Stimulated activated CD8-positive, alpha-beta memory T cell treated with anti-CD3 and anti-CD28 coated beads, Interleukin-4, amount 100 ng/mL, for 1 hour (primary cell): ENCODE measurements at places on chromosomes 4 and X.

GRCh38 chrX:28884823-28885222 lies 297.6 kb downstream of the IL1RAPL1 start:
- no peak for DNase-seq

GRCh38 chr4:90002441-90003062 lies 107.9 kb downstream of the MMRN1 start:
- no peak for DNase-seq

- DNase-seq, result no peak
Observed at GRCh38 chr4:13733817-13734216, 106.3 kb upstream of the BOD1L1 start.

- no peak for DNase-seq
Observed at GRCh38 chrX:87873347-87873941, 355.8 kb downstream of the KLHL4 start.

- DNase-seq, result peak; percentile 14
Observed at GRCh38 chr4:100095729-100096595, 94.3 kb downstream of the DDIT4L start.

DNA sequence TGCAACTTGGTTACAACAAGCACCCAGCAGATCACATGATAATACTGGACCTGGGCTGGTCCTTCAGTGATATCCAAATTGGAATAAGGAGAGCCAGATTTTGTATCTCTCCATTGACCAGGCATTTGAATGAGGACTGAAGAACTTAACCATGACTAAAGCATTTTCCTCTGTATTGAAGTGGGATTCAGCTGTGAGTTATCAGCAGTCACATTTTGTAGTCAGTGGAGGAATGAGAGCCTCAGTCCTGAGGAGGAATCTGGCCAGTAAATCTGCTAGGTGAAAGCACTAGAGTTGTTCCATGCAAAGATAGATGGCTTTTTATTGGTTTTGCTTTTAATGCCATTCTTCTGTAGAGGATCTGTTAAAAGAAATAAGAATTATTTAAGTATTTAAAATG lies 1506.0 kb downstream of the PCDH7 start:
- no peak for DNase-seq

DNA sequence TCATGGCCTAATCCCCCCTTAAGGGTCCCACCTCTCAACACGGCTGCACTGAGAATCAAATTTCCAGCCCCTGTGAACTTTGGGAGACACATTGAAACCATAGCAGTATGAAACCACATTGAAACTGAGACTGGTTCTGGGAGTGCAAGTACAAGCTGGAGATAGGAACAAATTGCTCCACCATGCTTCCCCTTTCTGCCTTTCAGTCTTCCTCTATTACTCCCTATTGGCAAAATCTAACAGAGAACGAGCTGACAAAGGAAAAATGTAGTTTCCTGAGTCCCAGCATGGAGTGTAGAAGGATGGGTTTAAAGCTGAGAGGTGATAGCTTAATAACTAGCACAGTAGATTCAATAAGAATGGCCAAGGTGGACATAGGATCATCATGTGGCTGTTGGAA lies 161.7 kb upstream of the RPL34 start:
- no peak for DNase-seq

- DNase-seq, result no peak
Observed at GRCh38 chr4:134807231-134807745, 605.7 kb upstream of the PABPC4L start.

DNA sequence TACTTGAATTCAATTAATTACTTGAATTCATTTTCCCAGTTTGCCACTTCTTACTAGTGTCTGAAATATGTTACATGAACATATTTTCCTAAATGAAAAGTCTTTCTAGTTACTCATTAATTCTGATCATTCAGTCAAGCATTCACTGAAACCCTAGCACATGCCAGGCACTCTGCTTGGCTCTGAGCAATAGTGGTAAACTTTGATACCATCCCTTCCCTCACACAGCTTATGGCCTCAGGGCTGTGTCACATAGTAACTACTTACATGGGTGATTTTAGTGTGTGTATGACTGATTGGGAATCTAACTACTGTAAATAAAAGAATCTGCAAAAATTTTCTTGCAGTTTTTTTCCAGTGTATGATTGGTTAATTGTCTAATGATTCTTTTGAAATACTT lies 32.7 kb downstream of the METAP1 start:
- DNase-seq, result no peak

DNA sequence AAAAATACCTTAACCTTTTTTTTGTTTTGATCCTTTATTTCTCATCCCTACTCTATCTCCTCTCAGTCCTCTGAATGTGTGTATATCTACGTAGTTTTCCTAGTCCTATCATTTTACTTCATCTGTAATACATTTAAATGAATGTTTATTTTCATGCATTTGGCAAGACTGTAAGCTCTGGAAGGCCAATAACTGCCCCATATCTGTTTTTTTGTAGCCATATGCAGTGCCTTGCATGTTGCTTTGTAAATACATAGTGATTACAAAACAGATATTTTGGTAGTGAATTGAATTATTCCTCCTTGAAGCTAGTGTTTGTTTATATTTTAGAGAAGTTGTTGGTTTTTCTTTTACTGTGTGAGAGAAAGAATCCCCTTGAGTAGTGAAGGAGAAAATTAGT lies 450.2 kb downstream of the PCDH18 start:
- DNase-seq, result no peak

DNA sequence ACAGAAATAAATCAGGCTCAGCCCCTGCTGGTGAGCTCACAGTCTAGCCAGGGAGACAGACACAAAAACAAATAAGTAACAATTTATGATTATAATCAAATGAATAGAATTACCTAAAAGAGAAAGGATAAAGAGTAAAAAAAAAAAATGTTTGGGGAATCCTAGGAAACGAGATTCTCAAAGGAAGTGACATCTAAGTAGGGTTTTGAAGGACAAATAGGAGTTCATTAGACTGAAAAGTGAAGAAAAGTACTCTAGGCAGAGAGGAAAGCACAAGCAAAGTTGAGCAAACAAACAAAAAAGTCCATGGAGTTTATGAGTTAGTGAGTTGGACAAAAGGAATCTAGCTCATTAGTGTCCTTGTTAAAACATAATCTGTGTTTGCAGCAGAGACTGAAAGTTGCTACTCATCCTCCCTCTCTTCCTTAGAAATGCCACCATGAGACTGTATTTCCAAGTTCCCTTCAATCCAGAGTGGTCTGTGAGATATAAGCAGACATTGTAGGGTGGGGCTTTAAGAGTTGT lies 145.6 kb downstream of the SPATA18 start:
- no peak for DNase-seq

DNA sequence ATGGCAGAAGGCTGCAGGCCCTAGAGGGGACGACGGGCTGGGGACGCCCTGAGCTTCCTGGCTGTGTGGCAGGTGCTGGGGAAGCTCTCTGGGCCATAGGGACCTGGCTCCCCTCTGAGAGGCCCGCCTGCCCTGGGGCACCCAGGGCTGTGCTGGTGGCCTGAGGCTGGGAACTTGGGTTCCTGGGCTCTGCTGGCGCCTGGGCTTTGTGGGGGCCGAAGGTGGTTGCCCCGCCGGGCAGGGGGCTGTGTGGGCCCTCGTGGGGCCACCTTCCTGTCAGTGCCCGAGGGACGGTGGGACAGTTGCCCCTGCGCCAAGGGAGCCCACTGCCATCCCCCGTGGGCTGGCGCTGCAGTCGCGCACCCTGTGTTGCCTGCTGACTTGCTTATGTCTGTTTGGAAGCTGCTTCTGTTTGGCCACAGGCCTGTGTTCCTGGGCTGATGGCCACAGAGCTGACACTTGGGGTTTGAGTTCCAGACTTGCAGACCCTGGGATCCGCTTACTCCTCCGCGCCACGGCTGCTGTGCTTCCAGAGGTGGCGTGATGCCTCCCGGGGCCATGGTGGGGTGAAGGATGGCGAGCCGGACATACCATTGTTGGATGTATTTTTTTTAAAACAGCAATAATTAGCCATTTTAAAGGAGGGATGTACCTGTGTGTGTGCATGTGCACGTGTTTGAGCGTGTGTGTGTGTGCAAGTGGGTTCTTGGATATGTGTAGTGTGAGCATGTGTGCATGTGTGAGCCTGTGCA lies 8.5 kb downstream of the NAT8L start:
- no peak for DNase-seq

DNA sequence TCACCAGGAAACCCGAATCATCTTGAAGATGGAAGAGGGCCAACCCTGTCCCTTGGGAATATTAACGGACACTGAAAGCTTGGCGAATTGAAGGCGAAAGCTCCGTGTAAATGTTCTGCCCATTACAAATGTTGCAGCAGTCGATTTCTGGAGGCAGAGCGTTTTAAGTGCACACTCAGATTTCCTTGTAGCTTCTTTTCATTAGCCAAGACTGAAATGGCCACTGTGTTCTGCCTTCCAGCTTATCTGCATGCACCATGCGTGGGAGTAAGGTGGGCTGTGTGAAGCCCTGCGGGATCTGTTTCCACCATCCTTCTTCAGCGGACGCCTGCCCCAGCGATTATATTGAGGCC lies 1.3 kb downstream of the SMIM20 start:
- DNase-seq, result no peak

DNA sequence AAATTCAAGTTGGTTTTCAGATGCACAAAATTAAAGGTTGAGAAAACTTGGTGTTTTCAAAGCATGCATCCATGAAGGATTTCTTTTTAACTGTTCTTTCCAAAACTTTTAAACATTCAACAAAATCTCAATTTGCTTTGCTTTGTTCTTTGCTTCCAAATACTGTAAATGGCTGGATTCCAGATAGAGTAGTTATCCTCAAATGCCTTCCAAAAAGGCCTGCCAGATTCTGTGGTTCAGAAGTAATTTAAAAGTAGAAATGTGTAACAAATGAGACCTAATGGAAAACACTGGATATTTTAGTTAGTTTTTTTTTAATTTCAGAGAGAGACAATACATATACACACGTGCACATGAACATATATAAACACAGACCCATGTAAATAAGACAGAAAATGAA lies 97.3 kb downstream of the NR3C2 start:
- no peak for DNase-seq

DNA sequence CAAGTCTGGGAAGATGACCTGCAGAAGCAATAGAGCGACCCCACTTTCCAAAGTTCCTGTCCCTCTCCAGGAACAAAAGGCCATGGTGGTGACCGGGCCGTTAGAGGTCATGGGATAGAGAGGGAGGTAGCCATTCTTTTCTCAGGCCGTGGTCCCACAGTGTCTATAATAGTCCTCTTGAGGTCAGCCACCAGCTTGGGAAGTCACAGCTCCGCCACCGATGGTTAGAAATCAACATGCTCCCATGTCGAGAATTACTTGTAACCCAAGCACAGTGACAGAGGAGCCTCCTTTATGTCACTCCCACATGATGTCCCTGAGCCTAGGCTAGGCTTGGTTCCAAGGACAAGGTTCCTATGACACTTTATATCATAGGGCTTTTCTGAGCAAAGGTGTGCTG lies 48.3 kb upstream of the CBR4 start:
- DNase-seq, result no peak

DNA sequence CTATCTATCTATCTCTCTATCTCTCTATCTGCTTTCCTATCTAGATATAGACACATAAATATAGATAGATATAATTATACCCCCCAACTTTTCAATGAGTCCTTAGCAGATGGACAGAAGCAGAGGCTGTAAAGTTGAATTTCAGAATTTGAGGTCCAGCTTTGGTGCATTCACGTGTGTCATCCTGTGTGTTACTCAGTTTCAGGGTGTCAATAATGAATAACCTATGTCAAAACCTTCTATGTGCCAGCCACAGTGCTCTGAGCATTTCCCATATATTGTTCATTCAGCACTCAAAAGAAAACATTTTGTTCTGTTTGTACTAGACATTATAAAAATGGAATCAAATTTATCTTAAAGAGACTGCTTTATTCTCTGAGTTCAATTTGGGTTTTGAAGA lies 310.0 kb downstream of the ARHGAP24 start:
- no peak for DNase-seq

GRCh38 chr4:112674376-112674775 lies 37.4 kb downstream of the LARP7 start:
- no peak for DNase-seq

GRCh38 chr4:143184217-143184502 lies 557 bp upstream of the USP38 start:
- DNase-seq, result no peak

GRCh38 chr4:47968847-47969246 lies 47.6 kb downstream of the CNGA1 start:
- no peak for DNase-seq

DNA sequence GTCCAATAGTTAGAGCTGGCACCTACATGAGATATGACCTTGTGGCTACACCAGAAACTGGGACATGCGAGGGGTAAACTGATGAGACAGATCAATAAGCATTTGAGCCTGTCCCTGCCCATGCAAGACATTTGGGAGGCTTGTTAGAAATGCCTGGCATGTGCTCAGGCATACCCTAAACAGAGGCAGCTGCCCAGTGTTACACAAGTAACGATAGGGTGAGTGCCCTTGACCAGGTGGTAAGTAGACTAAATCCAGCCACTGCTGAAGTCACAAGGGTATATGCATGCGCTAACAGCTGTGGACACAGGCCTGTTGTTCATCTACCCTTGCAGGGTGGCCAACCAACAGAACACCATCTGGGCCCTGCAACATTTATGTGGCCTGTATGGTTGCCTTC lies 56.1 kb upstream of the CCDC149 start:
- no peak for DNase-seq

GRCh38 chrX:103518571-103518970 lies 718 bp downstream of the RAB40A start:
- DNase-seq, result no peak

DNA sequence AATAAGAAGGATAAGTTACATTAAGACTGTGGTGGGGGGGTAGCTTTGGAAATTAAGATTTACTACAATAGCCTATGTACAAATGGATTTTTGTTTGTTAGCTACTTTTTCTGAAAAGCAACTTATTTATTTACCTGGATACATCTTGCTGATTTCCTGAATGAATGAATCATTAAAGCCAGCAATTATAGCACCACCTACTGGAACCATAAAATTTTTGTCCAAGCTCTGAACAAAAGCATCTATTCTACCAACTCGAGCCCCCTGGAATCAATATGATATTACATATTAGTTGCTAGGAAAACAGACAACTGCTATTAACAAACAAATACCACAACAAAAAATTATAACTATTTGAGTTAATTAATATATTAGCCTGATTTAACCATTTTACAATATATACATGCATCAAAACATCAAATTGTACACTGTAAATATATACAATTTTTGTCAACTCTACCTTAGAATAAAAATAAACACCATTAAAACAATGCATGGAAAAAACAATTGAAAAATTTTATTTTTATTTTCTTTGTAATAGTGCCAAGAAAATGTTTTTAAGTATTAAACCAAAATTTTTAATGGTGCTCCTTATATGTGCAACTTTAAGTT lies 15.3 kb downstream of the SEPSECS start:
- no peak for DNase-seq

- no peak for DNase-seq
Observed at GRCh38 chr4:168475745-168476144, 4.5 kb downstream of the DDX60L start.

- no peak for DNase-seq
Observed at GRCh38 chr4:109177096-109177810, 125.2 kb downstream of the COL25A1 start.

DNA sequence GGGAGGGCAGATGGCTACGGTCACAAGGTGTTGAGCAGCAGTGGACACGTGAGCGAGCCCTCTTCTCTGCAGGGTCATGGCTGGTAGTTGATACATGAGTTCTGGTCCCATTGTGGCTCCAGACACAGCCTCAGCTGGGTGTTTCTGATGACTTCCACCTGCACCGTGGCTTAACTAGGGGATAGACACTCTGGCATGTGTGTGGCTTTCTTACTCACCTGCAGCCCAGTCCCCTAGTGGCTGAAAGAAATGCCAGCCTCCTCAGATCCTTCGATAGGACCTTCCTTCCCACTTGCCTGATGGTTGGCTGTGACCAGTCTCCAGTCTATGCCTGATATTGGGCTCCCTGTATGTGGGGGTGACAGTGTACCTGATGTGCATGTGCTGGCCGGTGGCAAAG lies 5.0 kb downstream of the GPR78 start:
- no peak for DNase-seq

- DNase-seq, result no peak
Observed at GRCh38 chrX:12463052-12463451, 324.8 kb downstream of the FRMPD4 start.
